Uterine smooth muscle cell (primary cell): ENCODE measurements at places on chromosomes 6 and 20. TPM values are rescaled to one million over a fixed set of nuclear protein-coding genes. Genes with fewer than 3 reads are reported as not detected.

The GPRC6A gene
- total RNA-seq: not detected in 2 replicates

The SDC4 gene
- total RNA-seq: 129 and 156 TPM in 2 replicates

The PGK2 gene
- total RNA-seq: not detected in 2 replicates

The LHFPL5 gene
- not detected in 2 replicates for total RNA-seq

The SLC22A3 gene
- total RNA-seq: 1.8 and 2.9 TPM in 2 replicates

The TGIF2 gene
- 2.4 and 4.6 TPM in 2 replicates for total RNA-seq

The FAM120B gene
- 15.1 and 15.3 TPM in 2 replicates for total RNA-seq

The ZSWIM1 gene
- total RNA-seq: 3.3 and 4.0 TPM in 2 replicates

The PRKN gene
- total RNA-seq: 2.9 and 3.4 TPM in 2 replicates

The GMNN gene
- 18.1 and 49.4 TPM in 2 replicates for total RNA-seq

The MOG gene
- not detected in 2 replicates for total RNA-seq
